GM12891 (cell line): ENCODE measurements at places on chromosomes 6 and 20.

DNA sequence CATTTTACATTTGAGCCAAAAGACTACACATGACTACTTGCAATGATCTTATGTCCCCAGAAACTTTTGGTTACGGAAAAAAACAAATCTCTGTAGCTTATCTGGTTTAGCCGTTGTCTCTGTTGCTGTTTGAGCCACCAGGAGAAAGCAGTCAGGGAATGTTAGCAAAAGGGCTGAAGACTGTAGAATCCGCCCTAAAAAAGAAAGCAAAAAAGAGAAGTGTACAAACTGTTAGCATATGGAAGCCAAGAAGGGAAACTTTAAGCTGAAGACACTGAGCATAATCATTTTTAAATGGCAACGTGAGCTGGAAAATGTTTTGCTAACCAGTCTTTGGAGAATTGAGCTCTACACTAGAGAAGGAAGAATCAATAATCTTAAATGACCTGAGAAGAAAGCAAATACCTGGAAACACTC is 69.9 kb upstream of the MYLIP start:
- no peak for DNase-seq

DNA sequence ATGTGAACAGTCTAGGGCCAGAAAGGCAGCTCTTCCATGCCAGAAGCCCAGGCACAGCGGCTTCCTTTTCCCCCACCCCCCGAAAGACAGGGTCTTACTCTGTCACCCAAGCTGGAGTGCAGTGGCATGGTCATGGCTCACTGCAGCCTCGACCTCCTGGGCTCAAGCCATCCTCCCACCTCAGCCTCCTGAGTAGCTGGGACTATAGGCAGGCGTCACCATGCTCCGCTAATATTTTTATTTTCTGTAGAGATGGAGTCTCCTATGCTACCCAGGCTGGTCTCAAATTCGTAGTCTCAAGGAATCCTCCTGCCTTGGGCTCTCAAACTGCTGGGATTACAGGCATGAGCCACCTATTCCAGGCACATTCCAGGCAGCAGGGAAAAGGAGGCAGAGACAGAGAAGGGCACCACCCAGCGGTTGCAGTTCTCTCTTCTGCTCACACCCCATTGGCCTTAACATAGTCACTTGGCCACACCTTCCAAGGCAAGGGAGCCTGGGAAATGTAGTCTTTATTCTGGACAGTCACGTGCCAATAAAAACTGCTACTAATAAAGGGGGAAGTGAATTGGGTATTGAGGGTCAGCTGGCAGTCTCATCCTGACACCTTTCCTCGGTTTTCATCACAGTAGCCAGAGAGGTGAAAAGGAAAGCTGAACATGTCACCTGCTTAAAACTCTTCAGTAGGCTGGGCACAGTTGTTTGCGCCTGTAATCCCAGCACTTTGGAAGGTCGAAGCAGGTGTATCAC is 205.9 kb downstream of the ZMYND8 start:
- DNase-seq, result peak; percentile 31

DNA sequence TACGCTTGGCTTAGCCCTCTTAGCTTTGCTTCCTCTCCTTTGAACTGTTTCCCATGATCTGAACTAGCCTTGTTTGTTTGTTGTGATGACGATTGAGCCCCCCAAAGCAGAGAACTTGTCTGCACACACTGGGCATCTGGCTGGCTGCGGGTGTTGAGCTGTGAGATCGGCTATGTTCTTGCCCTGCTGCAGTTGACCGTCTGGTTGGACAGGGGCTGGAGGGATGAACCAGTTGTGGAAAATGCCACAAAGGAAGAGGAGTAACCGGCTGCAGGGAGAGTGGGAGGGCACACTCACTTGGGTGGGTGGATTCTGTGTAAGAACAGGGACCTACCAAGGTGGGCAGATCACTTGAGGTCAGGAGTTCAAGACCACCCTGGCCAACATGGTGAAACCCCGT is 12.4 kb upstream of the RSPO4 start:
- DNase-seq, result no peak

GRCh38 chr20:46144432-46145025 is 26.4 kb downstream of the CD40 start:
- DNase-seq, result no peak

- no peak for DNase-seq
Observed at GRCh38 chr6:113995634-113996033, 24.7 kb upstream of the HDAC2 start.

DNA sequence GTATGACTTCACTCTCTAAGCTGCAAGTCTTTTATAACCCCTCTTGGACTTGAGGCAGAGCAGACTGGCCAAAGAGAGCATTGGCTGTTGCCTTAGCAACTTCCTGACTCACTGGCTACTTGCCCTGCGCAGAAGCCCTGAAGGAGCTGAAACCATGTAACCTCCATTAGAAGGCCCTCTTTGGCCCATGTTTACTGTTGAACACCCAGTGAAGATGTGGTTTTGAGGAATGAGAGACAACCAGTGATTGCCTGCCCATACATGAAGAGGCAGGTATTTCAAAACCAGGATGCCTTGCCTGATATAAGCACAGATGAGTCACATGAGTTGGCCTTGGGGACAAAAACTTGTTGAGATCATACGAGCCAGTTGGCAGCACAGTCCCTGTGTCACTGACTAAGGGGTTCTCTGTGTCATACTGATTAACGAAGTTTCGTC is 182.5 kb downstream of the EDN1 start:
- DNase-seq, result no peak

- DNase-seq, result no peak
Observed at GRCh38 chr6:88882536-88882935, 80.9 kb downstream of the RNGTT start.

- no peak for DNase-seq
Observed at GRCh38 chr6:11580686-11581405, 43.3 kb downstream of the TMEM170B start.

DNA sequence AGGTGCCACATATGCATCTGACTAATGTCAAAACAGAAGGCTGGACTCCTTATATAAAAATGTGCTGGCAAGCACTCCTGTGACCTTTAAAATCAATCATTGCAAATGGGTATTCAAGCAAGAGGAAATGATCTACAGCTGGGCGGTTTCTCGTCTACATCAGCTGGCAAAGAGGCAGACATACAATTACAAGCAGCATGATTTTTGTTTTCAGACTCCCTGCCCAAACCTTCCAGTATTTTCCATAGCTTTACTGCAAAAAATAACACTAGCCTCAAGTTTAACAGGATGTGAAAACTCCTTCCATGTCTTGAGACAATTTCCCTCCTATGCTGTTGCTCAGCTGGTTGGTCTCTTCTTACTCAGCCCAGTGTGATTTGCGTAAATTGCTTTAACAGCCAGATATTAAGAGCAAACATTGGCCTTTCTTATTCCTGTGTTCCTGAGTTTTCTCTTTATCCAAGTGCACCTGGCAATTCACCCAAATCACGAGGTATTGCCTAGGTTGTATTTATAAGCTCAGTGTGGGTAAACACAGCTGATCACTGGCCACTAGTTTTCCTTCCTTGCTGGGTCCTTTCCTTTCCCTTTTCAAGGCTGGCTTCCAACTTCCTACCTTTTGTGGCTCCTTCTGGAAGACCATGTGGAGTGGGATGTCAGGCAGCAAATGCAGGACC is 130.4 kb downstream of the MOXD1 start:
- DNase-seq, result no peak

- DNase-seq, result peak; percentile 53
Observed at GRCh38 chr20:45097485-45098102, 3.3 kb downstream of the KCNS1 start.

GRCh38 chr6:133540361-133540760 is 299.2 kb downstream of the EYA4 start:
- no peak for DNase-seq

DNA sequence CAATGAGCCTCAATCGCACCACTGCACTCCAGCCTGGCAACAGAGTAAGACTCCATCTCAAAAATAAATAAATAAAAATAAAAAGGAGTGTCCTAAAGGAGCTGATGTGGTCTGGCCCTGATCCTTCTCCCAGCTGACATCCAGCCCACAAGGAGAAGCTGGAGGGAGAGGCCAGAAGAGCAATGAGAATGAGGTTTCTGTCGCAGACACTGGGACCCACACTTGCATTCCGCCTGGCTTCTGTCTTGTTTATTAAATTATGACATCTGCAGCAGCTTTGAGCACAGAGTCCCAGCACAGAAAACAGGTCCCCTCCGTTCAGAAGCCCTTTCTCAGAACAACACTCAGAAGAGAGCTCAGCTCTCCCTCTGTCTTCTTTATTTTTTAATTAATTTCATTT is 10.3 kb upstream of the E2F1 start:
- DNase-seq, result no peak

DNA sequence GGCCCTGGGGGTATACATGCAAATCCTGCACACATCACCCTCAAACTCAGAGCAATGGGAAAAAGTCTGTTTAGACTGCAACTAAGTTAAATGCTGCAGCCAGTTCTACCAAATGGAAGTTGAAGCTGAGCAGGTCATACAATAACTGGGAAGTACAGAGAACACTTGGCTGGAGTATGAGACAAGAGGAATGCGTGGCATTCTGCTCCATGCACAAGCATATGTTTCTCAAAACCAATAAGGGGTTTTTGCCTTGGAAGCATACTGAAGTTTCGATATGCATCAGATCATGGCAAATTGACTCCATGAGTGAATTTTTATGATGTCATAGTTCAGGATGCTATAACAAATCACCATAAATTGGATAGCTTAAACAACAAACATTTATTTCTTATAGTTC is 193.8 kb downstream of the COL12A1 start:
- no peak for DNase-seq

DNA sequence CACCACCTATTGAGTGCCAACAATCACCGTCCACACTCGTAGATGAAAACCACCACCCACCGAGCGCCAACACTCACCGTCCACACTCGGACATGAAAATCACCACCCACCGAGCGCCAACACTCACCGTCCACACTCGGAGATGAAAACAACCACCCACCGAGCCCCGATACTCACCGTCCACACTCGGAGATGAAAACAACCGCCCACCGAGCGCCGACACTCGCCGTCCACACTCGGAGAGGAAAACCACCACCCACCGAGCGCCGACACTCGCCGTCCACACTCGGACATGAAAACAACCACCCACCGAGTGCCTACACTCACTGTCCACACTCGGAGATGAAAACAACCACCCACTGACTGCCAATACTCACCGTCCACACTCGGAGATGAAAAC is 129.3 kb downstream of the IRF4 start:
- DNase-seq, result no peak

GRCh38 chr20:63235399-63235983 is at the start of gene BIRC7:
TSS of gene BIRC7 (plus strand) at chr20:63235905. CDS start at chr20:63236097, 192 bp downstream.
- DNase-seq, result no peak

DNA sequence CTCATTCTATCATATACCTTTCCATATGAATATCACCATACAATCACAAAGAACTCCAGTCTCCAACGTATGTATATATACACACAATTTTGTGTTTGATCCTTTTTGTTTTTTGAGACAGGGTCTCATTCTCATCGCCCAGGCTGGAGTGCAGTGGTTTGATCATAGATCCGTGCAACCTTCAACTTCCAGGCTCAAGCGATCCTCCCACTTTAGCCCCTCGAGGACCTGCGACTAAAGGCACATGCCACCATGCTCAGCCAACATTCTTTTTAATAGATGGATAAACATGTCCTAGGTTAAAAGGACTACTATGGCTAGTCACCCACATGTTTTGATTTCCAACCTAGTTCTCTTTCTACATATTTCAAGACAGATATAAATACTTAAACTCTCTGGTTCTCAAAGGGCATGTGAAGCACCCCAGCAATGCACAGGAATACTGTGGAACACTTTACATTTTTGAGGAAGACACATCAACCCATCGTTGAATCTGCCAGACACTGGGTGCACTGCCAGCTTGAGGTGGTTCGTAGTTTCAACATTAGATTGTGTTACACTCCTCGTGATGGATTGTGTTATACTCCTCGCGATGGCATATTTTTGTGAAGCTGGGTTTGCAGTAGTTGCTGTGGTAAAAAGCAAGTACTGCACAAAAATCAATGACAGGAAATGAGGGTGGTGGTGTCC is 40.4 kb downstream of the CSNK2A1 start:
- DNase-seq, result no peak

DNA sequence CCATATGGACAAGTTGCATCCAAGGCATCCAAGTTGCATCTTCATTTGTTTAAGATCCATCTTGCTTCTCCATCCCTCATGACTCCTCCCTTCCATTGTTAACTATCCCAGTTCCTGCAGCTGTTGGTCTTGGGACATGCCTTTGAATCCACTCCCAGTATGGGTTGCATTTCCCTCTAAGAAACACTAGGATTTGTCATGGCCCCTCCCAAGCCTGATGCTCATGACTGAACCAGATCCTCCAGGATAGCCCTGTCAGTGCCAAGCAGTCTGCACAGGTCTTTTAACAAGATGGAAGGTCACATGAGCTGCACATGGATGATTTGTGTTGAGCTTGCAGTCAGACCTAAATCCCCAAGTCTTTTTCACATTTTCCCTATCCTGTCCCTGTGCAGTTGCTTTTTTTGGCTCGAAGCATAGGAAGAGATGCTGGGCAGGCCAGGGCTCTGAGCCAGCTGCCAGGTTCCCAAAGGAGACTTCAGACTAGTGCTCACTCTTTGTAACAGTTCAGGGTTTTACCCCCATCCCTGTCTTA is 4.2 kb downstream of the PPP2R5D start:
- DNase-seq, result no peak

GRCh38 chr6:39521958-39522357 is 199.5 kb upstream of the KCNK16 start:
- DNase-seq, result no peak

DNA sequence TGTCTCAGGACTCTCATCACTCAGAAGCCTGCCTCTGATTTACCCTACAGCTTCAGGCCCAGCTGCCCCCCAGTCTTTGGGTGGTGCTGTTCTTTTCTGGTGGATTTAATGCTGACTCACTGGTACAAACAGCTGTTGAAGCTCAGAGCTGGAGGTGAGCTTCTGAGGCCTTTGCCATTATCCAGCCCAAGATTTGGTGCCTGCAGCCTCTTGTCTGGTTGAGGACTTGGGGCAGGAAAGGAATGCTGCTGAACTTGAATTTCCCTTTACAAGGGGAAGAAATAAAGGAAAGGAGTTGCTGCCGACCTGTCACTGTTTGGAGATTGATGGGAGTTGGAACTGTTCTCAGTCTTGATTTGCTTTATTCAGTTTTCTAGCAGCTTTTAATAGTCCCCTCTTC is 19.8 kb downstream of the ABCF1 start:
- DNase-seq, result no peak

DNA sequence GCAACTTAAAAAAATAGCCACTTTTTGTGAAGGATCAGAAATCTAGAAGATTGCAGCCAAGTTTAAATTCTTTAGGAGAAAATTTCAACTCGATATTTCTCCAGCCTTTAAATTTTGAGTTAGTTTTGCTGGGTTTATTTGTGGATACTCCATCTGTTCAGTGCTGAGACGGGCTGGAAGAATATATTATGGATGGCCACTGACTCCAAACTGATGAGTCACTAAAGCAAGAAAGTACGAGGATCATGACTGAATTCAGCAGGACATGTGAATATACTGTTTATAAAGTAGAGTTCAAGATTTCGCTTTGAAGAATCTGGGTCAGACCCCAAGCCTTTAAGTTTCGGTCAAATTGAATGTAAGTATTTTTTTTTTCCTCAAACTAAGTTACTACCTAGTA is 199.5 kb downstream of the ADGRB3 start:
- DNase-seq, result no peak

GRCh38 chr6:147986846-147987245 is 355.8 kb upstream of the SASH1 start:
- no peak for DNase-seq

- no peak for DNase-seq
Observed at GRCh38 chr6:163779727-163780284, 365.3 kb downstream of the QKI start.

- no peak for DNase-seq
Observed at GRCh38 chr6:27294409-27294808, 17.7 kb downstream of the POM121L2 start.

GRCh38 chr6:155408981-155409380 is 46.7 kb downstream of the NOX3 start:
- DNase-seq, result no peak

- DNase-seq, result no peak
Observed at GRCh38 chr6:105051941-105052471, 95.1 kb downstream of the LIN28B start.
